ENCODE measurements at places on chromosomes 1 and 21. TPM values are rescaled to one million over a fixed set of nuclear protein-coding genes. Genes with fewer than 3 reads are reported as not detected.
A peak's percentile ranks its signal among the peaks of the same experiment; 100 is the strongest.

The NES gene
- total RNA-seq, result 14.0 TPM

The YARS1 gene
- 76.4 TPM for total RNA-seq

The INSRR gene
- total RNA-seq, result 0.18 TPM

The CHI3L1 gene
- total RNA-seq, result not detected

The RCOR3 gene
- 93.3 TPM for total RNA-seq

The TTC39A gene
- 19.3 TPM for total RNA-seq

The VTCN1 gene
- total RNA-seq, result 0.73 TPM

The RGS13 gene
- total RNA-seq, result not detected

The BLZF1 gene
- 34.1 TPM for total RNA-seq

The WRAP73 gene
- total RNA-seq, result 55.4 TPM

The FTCD gene
- total RNA-seq, result 1.3 TPM

GRCh38 chr1:203627851-203628200 is 1.2 kb downstream of the ATP2B4 start:
- no peak for DNase-seq

DNA sequence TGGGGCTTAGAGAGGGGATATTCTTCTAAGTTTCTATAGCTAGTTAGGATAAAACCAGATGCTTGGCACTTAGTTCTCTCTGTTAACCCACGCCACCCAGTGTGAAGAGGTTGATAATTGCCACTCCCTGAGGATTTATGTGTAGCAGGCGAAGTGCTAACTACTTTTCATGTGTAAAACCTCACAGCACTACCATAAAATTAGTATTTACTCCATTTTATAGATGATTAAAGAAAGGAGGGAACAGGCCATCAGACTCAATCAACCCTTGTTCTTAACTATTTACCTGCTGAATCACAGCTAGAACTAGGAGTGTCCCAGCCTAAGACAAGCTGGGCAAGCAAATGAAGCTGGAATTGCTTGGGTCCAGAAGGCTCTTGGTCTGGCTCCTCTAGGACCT is 8.9 kb downstream of the LIN28A start:
- no peak for DNase-seq

DNA sequence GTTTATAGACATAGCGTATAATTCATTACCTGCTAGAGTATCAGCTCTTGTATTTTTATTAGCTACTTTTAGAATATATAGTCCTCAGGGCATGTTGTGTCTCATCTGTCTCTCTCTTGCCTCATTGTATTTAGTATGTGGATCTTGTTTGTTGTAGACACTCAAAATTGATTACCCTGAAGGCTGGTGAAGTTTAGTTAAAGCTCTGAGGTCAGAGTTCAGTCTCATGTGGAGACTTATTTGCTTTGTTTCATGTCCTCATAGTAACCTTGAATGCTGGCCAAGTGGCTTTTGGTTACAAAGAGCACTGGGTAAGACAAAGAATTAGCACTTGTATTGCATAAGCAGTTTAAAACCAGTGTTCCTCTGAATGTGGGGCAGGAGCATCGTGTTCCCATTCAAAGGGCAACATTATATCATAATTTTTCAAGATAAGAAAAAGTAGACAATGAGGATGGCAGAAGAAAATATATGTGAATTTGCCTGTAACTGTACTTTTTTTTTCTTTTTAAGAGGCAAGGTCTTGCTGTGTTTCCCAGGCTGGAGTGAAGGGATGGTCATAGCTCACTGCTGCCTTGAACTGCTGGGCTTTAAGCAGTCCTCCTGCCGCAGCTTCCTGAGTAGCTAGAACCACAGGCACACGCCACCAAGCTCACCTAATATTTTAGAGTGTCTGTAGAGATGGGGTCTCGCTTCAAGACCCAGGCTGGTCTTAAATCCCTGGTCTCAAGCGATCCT is 17.4 kb downstream of the CNST start:
- peak; percentile 79 for DNase-seq

- DNase-seq, result no peak
Observed at GRCh38 chr1:183178545-183178944, 7.5 kb upstream of the LAMC2 start.

GRCh38 chr1:217457016-217457415 is 173.9 kb downstream of the GPATCH2 start:
- no peak for DNase-seq

DNA sequence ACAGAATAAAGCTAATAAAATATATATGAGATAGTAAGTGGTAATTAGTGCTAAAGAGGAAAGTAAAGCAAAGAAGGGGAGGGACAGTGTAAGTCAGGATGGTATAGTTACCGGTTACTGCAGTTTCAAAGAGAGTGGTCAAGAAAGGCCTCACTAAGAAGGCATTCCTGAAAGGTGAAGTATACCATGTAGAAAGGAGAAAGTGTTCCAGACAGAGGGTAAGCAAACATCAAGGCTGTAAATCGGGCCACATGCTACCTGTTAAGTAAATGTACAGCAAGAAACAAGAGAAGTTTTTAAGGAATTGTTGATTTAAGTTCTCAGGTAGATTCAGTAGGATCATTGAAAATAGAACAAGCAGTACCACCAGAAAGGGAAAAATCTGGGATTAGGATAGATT is 9.7 kb downstream of the DESI2 start:
- peak; percentile 72 for DNase-seq

GRCh38 chr1:24978383-24979032 is 48.4 kb upstream of the RUNX3 start:
- DNase-seq, result no peak

DNA sequence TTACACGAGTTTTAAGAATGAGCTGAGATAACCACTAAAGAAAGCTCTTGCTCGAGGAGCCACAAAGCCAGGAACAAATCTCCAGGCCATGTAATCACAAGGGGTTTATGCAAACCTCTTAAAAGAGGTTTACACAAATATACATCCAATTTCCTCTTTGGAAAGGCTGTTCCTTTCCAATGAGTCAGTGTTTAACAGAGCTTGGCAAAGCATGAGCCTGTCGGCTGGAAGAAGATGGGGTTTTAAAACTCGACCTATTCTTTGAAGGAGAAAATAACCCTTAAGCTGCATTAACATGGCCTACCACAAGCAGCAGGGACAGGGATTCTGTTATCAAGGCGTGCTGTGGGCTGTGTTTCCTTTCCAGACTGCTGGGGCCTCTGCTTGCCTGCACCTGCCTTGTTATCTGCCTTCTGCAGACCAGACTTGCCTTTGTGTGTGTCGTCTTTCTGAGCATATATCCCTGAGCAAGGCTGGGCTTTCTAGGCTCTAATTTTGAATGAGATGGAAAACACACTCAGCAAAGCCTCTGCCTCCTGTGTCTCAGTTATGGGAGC is 40.6 kb upstream of the CYP2J2 start:
- DNase-seq, result no peak

- no peak for DNase-seq
Observed at GRCh38 chr1:179327679-179328078, 34.1 kb downstream of the SOAT1 start.

GRCh38 chr21:36105327-36105842 is 29.5 kb upstream of the CBR3 start:
- no peak for DNase-seq

DNA sequence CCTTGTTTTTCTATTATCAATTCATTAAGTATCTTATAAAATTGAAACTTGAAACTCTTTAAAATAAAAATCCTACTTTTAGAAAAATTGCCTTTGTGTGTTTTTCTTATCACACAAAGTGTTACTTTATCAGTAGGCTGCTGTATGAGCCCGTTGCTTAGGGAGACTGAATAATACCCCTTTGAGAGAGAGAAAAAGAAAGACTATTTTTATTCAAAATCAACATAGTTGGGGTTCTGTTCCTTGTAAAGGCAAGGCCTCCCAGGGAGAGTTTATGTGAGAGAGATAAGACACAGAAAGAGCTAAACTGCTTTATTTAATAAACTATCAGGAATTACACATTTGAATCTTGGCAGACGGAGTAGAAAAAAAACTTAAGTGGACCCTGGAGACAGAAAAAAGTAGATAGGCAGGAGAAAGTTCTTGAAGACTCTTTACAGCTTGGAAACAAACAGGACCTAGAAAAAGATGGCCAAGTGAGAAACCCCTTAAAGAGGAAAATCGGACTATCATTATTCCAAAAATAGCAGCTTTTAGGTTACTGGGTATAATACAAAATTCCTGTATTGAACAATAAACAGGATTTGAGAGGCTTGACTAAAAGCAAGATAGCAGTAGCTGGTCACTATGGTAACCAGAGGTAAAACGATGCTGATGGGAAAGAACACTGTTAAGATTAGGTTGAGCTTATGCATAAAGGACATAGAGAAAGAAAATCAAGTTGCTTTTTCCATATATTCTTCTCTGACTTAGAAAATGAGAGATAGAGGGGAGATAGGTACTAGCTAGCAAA is 170.9 kb downstream of the LRRC7 start:
- DNase-seq, result no peak

- DNase-seq, result peak; percentile 36
Observed at GRCh38 chr21:33884376-33885171, 31.0 kb downstream of the ATP5PO start.

DNA sequence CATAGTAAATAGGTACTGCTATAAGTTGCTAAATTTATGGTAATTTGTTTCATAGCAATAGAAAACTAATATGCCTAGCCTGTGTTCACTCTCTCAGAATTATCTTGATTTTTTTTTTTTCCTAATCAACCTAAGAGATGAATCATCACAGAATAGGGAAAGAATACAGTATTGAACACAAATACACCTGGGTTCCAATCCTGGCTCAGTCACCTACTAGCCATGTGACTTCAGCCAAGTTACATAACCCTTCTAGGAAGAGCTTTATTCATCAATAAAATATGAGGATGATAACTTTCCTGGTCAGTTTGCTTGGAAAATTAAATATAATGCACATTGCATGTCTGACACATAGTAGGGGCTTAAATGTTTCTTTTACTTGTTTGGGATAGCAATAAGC is 279.5 kb downstream of the FOXD2 start:
- DNase-seq, result no peak

GRCh38 chr1:182335771-182336566 is 55.6 kb downstream of the GLUL start:
- no peak for DNase-seq

- DNase-seq, result peak; percentile 64
Observed at GRCh38 chr1:204673909-204674649, 11.5 kb downstream of the LRRN2 start.

DNA sequence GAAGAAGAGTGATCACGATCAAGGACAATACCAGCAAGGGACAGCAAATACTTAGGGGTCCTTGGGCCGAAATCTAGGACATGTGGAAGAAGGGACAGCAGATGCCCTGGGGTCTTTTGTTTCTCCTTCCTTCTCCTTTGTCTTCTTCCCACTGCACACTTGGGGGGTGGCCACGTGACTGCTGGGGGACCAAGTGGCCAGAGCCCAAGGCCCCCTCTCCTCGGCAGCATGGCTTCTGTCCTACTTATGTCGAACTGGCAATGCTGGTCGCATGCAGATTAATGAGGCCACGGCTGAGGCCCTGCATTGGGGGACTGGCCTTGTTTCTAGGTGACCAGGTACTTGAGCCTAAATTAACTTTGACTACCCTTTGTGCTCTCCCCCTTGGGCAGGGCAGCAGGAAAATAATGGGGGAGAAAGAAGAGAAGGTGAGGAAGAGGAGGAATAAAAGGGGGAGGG is 83.0 kb downstream of the GRIK3 start:
- DNase-seq, result no peak

DNA sequence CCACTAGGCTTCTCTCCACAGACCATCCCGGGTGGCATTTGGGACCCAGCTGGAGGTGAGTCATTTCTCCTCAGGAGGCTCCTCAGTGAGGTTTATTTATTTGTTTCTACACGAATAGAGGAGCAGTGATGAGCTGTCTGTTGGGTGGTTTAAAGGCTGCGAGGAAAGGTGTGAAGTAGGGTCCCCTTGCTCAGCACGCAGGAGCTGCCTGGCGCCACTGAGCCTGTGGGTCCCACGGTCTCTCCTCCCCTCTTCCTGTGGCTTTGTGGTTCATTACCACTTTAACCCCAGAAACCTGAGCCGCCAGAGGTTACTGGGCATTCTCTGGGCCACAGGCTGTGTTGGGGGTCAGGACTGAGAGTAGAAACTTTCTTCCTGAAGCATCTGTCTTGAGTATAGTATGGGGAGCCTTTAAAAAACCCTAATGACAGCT is 39.9 kb downstream of the IL6R start:
- DNase-seq, result no peak

- DNase-seq, result no peak
Observed at GRCh38 chr21:42287193-42288083, 27.8 kb downstream of the TFF3 start.

DNA sequence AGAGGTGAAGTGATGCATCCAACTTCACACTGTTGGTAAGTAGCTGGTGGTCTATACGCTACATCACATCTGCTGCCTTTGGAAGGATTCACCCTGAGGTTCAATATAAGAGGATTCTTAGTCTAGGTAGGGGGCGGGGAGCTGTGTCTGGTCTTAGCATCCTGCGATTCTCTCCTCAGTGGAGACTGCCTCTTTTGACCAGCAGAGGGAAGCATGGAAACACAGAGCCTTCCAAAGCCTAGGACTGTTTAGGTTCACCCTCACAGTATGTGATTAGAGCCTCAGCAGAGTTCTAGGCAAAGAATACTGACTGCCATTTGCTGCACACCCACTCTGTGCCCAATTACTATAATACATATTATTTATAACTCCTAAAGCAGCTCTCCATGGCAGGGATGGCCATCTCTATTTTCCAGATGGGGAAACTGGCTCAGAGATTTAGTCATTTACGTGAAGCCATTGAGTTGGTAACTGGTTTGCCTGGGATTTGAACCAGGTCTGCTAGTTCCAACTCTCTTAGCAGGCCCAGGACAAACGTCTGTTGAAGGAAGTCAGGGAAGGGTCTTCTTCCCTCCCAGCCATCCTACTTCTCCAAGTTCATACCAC is 28.9 kb upstream of the EFCAB14 start:
- peak; percentile 77 for DNase-seq

- no peak for DNase-seq
Observed at GRCh38 chr1:201489643-201490261, 17.2 kb downstream of the CSRP1 start.

DNA sequence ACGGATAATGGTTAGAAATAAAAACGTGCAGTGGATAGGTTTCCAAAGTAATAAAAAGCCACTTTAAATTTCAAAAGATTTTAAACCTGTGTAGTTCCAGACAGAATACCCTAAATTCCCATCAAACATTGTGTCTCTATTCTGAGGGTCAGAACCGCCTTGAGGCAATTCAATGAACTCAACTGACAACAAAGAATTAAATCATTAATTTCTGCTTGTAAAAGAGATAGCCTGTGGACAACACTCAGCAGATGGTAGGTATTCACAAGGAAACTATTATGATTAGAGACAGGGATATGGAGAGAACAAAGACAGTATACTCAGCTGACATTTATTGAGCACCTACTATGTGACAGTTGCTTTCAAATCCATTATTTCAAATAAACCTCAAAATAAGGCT is 35.1 kb upstream of the JUN start:
- DNase-seq, result no peak

- no peak for DNase-seq
Observed at GRCh38 chr1:19647643-19648042, 3.5 kb downstream of the NBL1 start.
